ENCODE measurements at places on chromosomes 16 and 17. TPM values are rescaled to one million over a fixed set of nuclear protein-coding genes. Genes with fewer than 3 reads are reported as not detected.

Gene LPCAT2
- 5.1 TPM for total RNA-seq

Gene CACNA1H
- total RNA-seq = 42.8 TPM

Gene KCNJ12
- 0.10 TPM for total RNA-seq

Gene ADGRG1
- 19.7 TPM for total RNA-seq

Gene FCSK
- 21.1 TPM for total RNA-seq

Gene PLCG2
- total RNA-seq = 10.3 TPM

Gene NACA2
- total RNA-seq = not detected

Gene FA2H
- 3.3 TPM for total RNA-seq

Gene HSBP1
- total RNA-seq = 198 TPM

Gene KCNJ18
- total RNA-seq = not detected

GRCh38 chr17:78790552-78790951 is 8.5 kb upstream of the CYTH1 start:
- no peak for DNase-seq

DNA sequence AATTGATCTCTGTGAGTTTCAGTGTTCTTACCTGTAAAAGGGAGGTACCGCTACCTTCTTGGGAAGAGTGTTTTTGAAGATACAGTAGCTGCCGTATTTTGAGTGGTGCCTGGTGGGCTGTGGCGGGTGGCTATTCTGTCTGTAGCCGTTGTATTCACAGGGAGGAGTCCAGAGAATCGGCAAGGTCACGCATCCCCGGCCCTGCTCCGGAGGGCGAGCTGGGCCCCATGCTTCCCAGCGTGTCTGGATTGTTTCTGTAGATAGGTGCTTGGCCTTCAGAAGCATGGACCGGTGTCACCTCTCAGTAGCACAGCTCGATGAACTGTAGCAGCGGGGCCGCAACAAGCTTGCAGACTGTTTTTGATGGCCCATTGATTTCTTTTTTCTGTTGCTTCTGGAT is 295.6 kb downstream of the CPPED1 start:
- DNase-seq = no peak

- DNase-seq = no peak
These were observed 895.8 kb upstream of the SOX9 start for GRCh38 chr17:71224824-71225575.

- no peak for DNase-seq
These were observed 843.7 kb downstream of the CDH11 start for GRCh38 chr16:64278196-64278595.

DNA sequence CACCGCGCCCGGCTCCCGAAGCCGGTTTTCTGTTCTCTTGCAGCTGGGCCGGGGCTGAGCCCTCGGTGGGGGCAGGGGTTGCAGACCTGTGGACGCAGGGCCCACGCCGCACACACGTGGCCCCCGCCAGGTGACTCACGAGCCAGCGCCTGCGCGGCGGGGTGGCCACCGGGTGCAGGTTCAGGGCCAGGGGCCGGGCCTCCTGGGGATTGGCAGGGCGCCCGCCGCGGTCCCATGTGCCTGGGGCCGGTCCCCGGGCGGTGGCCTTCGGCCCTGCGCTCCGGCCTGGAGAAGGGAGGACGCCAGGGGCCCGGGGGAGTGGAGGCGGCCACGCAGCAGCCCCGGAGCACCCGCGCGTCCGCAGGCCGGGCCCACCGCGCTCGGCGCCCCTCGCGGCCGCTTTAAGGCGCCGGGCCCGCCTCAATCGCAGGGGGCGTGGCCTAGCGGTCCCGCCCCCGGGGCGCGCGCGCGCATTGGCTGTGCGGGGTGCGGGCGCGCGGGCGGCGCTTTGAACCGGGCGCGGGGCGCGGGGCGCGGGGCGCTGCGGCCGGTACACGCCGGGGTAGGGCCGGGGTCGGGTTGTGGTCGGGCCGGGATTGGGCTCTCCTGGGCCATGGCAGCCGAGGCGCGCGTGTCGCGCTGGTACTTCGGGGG is at the start of gene SLC25A10:
SLC25A10 (plus strand) TSS at position 471 of the 654 bp plus-strand sequence; CDS start at position 614, 143 bp downstream.
- peak; percentile 64 for DNase-seq

GRCh38 chr17:5419959-5420653 is at the start of gene RPAIN:
Gene RPAIN (plus strand): TSS chr17:5420182. CDS start chr17:5420211, 29 bp downstream.
- peak; percentile 74 for DNase-seq

- DNase-seq = no peak
These were observed 19.9 kb downstream of the LGALS3BP start for GRCh38 chr17:78959803-78960202.

- peak; percentile 83 for DNase-seq
These were observed 7.2 kb upstream of the PDP2 start for GRCh38 chr16:66872943-66873684.

DNA sequence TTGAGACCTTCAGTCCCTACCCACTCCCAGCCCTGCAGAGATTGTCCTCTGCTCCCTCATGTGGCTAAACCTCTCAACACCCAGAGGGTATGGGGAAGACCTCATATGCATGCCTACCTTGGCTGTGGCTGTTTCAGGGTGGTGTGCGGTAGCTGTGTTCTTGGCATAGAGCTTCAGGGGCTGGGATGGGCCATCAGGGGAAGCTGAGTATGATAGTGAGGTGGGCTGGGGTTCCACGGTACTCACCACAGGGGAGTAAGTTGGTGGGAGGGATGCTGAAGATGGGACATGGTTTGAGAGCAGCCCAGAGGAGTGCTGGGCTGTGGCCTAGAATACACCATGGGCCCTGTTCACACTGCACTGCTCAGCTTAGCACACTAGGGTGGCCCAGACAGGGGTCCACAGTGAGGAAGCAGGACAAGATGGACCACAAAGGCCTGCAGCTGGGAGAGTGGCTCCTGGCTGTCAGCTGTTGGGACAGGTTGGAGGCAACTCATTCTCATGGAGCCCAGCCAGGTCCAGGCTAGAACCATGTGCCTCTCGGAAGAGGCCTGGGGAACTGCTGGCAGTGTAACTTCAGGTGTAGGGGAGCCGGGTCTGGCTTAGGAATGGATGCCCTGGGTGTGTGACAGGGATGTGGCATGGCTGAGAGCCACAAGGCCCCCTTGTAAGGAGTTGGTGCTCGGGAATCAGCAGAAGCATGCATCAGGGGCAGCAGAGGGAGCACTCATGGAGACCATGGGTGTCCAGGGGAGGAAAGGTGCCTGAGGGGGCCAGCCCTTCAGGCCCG is 3.1 kb downstream of the MFAP4 start:
- DNase-seq = no peak

DNA sequence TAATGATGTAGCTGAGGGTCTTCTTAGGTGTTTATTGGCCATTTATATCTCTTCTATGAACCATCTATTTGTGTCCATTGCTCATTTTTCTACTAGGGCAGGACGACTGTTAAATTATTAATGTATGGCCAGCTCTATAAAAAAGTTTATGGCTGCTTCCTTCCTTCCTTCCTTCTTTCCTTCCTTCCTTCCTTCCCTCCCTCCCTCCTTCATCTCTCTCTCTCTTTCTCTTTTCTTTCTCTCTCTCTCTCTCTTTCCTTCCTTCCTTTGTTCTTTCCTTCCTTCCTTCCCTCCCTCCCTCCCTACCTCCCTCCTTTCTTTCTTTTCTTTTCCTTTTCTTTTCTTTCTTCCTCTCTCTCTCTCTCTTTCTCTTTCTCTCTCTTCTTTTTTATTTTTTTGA is 17.2 kb upstream of the NDEL1 start:
- no peak for DNase-seq

DNA sequence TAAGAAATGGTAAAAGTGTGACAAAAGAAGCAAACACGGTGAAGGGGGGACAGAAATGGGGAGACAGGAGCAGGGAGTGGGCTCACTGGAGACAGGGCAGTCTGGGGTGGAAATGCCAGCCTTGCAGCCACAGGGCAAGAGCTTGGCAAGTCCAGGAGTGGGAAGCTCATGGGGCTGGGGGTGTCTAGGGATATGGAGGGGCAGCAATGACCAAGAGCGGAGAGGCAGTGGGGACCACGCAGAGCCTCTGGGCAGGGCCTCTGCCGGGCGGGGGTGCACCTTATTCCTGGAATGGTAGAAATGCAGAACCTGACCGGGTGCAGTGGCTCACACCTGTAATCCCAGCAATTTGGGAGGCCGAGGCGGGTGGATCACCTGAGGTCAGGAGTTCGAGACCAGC is 12.6 kb downstream of the SLC5A10 start:
- no peak for DNase-seq

DNA sequence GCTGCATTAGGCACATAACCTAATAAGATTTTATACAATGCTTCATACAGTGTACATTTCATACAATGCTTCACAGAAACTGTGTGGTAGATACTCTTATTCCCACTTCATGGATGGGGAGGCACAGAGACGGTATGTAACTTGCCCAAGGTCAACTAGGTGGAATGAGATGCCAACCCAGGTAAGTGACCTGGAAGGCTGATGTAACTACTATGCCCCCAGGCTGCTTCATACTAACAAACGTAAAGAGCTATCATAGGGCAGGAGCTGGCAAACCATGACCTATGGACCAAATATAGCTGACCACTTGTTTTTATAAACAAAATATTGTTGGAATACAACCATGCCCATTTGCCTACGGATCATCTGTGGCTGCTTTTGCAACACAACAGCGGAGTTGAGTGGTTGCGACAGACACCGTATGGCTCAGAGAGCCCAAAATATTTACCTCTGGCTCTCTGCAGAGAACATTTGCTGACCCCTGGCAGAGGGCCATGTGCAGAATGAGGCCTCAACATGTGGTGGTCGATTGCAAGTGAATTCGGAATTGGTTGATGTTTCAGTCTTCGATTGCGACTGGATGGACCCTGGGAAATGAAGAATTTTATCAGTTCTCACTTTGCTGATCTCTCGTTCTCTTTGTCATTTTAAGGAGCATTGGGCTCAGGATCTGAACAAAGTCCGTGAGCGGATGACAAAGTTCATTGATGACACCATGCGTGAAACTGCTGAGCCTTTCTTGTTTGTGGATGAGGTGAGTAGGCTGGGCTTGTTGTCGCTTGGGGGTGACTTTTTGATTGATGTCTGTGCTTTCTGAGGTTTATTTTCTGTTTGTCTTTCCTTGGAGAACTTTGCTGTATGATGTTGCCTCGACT is 109.7 kb downstream of the PLCG2 start:
- no peak for DNase-seq

DNA sequence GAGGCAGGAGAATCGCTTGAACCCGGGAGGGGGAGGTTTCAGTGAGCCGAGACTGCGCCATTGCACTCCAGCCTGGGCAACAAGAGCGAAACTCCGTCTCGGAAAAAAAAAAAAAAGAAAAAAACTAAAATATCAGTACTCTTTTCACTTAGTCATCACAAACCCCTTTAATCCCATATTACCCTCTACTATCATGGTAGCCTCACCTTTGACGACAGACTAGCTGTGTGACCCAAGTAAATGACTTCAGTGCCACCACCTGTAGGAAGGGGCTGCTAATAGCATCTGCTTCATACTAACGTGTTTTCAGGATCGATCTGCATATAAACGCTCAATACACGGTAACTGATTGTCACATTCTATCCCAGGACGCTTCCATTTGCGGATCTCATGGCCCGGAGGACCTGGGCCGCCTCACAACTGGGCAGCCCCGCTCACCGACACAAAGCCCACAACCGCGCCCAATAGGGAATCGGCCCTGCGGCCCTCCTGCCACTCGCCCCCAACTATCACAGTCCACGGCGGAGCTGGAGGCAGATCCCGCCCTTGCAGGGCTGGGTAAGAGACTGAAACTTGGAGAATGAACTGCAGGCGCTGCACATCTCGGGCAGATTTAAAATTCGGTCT is 1.1 kb upstream of the ZNF263 start:
- DNase-seq = peak; percentile 43
